ENCODE measurements at places on chromosomes 7 and 10.

DNA sequence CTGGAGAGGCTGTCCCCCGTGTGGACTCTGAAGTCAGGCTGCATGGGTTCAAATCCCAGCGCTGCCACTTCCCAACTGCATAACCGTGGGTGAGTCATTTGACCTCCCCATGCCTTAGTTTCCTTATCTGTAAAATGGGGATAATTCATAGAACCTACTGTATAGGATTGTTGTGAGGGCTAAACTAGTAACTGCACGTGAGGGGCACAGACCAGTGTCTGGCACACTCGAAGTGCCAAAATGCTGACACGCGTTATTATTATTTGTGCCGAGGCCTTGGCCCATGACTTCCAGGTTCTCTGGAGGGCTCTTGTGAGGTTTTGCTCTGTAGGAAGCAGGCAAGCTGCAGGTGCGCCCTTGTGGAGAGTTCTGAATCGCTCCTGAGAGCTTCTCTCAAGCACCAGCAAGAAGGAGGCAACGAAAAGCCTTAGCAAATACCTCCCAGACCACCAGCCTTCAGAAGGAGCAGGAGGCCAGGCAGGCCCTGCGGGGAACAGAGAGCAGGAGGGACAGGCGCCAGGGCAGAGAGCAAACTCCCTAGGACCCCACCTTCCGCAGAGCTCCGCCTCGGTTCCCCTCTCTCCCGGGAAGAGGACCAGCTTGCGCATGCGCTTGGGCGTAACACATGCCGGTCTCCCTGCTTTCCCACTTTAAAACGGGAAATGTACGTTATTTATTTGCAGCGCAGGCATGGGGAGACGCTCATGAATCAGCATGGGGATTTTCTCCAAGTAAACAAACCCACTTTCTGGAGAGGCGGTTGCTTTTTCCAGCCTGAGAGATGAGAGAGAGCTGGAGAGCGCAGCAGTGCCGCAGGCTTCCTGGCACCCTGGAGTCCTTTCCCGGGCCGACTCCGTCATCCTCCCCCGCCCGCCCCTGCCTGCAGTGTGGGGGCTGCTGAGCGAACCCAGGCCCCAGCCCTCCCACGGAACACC is 39.6 kb downstream of the SORCS3 start:
- DNase-seq = no peak

DNA sequence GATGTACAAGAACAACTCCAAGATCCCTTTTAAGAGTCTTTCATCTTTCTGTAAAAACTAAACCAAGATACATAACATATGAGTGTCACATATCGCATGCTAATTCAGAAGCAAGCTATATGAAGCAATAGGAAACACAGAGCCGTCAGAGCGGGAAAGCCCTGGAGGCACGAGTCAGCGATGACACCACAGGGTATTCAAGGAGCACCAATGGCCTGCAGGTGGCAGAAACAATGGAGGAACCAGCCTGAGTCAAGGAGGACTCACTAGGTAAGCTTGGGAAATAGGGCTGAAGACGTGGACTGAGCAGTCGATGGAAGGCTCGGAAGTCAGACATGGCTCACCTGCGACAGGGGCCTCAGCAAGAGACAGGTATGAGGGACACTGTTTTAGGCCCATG is 214.4 kb downstream of the FAM107B start:
- DNase-seq = no peak

- no peak for DNase-seq
These were observed 29.3 kb downstream of the PPP2R2D start for GRCh38 chr10:131930150-131930549.

DNA sequence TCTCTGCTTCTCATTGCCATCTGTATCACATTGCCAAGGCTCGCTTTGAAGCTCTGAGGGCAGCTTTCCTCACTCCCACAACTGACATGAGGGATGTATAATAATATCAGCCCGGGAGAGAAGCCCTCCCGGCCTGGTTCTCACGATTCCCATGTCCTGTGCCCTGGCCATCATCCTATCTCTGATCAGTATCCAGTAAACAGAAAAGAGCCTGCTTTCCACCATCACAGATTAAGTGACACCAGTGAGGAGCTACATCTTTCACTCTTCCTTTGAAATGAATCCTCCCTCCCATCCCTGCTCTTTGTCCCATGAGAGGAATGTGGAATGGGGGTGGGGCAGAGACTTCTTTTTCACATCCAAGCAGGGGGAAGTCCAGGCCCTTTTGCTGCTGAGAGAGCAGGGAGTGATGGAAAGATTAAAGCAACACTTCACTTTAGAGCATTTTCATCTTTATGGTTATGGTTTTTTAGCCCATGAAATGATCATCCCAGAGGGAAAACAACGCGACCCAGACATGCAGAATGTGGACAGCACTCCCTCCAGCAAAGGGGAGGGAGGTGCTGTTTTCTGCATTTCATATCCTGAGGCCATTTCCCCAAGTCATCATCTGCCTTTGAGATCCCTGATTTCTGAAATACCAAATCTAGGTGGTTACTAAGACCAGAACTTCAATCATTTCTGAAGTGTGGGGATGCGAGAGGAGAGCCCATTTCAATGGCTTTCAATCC is 84.6 kb upstream of the LYZL1 start:
- no peak for DNase-seq

GRCh38 chr7:120876922-120877321 is 19.0 kb upstream of the TSPAN12 start:
- DNase-seq = no peak

DNA sequence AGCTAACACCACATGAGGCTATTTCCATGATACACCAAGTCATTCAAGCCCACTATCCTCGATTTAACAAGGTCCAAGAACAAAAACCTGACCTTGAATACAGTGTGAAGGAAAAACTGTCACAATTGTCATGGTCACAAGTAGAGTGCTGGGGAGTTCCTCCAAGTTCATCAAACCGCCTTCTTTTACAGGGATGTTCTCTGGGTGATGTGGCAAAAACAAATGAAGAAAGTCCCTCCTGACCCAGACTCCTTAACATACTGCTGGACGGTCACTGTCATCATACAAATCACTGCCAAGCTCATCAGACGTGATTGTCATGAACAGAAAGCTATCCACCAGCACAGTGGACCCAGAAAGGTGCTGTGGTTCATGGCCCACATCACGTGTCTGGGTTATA is 28.9 kb downstream of the HIPK2 start:
- DNase-seq = no peak

DNA sequence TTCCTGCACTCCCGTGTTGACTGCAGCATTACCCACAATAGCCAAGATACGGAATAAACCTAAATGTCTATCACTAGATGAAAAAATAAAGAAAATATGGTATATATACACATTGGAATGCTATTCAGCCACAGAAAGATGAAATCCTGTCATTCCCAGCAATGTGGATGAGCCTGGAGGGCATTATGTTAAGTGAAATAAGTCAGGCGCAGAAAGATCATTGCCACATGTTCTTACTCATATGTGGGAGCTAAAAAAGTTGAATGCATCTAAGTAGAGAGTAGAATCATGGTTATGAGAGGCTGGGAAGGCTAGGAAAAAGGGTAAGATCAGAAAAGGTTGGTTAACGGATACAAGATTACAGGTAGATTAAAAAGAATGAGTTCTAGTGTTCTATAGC is 219.1 kb upstream of the MKI67 start:
- no peak for DNase-seq

DNA sequence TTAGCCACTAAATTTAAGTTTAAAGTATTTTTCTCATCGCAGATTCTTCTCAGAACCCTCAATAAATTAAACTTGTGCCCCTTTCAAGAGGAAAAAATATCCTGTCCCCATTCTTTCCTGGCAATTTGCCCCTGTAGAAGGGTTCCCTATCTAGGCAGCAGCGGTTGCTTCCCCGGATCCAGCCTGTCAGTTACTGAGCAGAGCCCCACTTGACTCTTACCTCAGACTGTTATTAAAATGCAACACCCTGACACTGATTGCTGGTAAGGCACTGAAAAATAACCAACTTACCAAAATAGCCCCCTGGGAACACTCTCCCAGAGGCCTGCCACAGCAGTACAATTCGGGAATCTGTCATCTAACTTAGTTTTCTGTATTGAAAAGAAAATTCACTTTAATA is 13.9 kb downstream of the LMTK2 start:
- DNase-seq = no peak

DNA sequence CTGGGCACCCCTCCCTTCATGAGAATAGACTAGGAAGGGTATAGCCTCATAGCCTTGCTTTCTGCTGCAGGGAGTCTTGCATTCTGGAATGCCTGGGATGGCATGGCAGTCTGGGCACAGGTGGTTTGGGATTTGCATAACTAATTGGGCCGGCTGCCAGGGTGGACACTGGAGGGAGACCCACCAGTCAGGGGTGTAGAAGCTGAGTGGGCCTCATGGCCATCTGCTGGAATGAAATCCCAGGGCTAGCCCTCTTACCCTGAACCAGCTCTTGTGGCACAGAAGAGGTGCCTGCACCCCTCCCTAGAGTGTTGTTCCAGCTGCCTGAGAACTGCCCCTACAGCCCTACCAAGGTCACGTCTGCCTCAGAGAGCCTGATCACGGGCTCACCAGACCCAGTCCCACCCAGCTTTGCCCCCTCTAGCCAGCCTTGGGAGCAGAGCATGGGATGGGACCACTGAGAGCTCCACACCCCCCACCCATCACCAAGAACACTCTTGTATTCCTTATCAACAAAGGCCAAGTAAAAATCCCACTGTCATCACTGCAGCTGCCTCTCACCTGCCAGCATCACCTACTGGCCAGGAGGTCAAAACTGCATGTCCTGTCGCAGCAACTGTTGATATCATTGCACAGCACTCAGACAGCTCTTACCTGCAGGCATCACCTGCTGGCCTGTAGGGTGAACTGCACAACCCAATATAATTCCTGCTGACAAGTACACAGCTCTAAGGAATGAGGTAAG is 148.9 kb downstream of the ZEB1 start:
- no peak for DNase-seq

DNA sequence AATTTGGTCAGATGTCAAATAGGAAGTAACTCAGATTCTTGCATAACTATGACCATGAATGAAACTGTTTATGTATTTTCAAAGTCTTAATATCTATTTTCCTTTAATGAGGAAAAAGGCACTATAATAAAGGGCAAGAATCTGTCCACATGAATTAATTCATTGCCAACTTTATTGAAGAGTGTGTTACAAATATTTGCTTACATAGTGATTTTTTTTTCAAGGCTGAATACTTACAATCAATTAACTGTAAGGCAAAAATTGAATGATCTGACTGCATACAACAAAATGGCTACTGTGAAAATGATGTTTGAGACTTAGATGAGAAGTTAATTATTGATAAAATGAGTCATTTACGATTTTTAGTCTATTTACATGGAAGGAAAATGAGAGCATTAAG is 475.0 kb downstream of the DNAJB9 start:
- no peak for DNase-seq

GRCh38 chr7:76343294-76343930 is 15.4 kb downstream of the YWHAG start:
- DNase-seq = no peak

DNA sequence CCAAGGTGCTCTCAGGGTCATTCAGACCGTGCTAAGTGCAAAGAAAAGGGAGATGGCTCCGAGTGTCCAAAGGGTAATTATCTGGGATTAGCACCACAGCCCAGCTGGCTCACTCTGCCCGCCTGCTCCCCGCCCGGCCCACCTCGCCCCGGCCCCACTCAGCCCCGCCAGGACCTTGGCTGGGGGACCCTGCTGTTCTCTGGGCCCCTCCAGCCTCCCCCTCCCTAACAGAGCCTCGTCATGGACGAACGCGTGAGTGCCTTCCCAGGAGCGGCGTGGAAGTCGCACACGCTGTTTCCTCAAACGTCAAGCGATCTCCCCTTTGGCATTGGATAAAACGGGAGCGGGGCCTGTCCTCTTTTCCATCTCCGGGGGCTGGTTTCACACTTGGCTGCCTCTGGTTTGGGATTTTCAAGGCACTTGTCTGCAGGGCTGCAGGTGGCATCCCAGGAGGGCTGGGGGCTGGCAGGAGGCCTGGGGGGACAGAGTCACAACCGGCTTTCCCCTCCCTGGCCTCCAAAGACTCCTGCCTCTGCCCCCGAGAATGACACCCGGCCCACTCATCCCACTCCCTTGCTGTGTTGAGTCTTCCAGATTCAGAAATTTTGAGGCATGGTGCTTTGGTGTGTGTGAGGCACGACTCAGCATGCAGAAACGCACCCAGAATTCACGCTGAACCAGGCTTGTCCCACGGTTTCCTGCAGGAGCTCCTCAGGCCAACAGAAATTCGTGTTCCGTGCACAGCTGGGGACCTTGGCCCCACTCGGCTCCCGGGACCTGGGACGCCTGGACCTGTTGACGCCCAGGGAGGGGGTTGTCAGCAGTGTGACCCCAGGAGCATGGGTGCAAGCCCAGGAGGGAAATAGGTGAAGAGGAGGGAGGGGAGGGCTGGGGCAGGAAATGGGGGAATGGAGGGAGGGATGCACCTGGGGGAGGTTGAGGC is 110.0 kb downstream of the PDGFA start:
- DNase-seq = no peak

GRCh38 chr7:26307226-26307625 is 15.6 kb downstream of the SNX10 start:
- no peak for DNase-seq

- no peak for DNase-seq
These were observed 90.1 kb upstream of the NPSR1 start for GRCh38 chr7:34567906-34568305.

- no peak for DNase-seq
These were observed 24.6 kb upstream of the AKR1B10 start for GRCh38 chr7:134502463-134503371.

DNA sequence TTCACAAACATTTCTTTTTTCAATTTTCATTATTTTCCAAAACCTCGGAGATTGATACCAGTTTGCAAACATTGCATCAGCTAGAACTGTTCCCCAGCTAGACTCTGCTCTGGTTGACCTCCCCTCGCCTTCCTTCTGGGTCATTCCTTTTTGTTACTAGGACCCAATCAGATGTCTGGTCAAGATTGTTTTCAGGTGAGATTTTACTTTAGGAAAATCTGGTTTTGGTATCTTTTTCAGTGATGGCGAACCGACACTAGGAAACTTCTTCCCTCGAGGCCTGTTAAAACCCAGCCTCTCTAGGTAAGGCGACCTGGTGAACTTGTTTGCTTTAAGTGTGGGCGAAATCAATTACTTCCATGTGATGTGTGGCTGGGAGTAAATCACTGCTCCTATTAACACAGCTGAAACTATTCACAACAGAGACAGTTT is 8.4 kb downstream of the PROSER2 start:
- DNase-seq = no peak

GRCh38 chr7:12549106-12549505 is 21.4 kb upstream of the SCIN start:
- no peak for DNase-seq

DNA sequence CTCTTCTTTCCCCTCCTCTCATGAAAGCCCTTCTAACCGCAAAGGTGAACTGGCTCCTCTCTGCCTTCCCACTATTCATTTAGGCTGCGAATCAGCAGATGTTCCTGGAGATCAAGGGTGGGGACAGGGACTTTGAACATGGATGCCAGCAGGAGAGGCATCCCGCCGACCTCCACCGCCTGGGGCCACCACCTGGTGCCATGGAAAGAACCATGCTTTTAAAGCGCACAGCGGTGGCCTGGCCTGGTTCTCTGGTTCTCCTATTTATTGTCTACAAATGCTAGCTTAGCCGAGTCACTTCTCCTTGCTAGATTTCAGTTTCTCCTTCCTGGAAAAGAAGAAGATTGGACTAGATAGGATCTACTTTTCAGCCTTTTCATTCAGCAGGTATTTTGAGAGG is 43.2 kb upstream of the KCNMA1 start:
- DNase-seq = no peak

- DNase-seq = no peak
These were observed 142.9 kb upstream of the AKR1E2 start for GRCh38 chr10:4683137-4683536.

- DNase-seq = peak; percentile 39
These were observed at the start of the genes ACTR3C and LRRC61 for GRCh38 chr7:150322833-150323681. TSS of gene ACTR3C (minus strand) at chr7:150323545. CDS start at chr7:150295296, 28,249 bp downstream. TSS of gene LRRC61 (plus strand) at chr7:150323355. CDS start at chr7:150336862, 13,507 bp downstream.
